ENCODE measurements at places on chromosomes 3 and 15.
A peak's percentile ranks its signal among the peaks of the same experiment; 100 is the strongest.

- no peak for DNase-seq
Observed at GRCh38 chr3:24162929-24163328, 217.8 kb downstream of the NR1D2 start.

GRCh38 chr3:12267376-12268030, 21.4 kb upstream of the PPARG start:
- no peak for DNase-seq

- no peak for DNase-seq
Observed at GRCh38 chr15:43219929-43220928, 589 bp downstream of the EPB42 start.

GRCh38 chr15:69125236-69125635, 35.2 kb upstream of the GLCE start:
- DNase-seq: no peak

DNA sequence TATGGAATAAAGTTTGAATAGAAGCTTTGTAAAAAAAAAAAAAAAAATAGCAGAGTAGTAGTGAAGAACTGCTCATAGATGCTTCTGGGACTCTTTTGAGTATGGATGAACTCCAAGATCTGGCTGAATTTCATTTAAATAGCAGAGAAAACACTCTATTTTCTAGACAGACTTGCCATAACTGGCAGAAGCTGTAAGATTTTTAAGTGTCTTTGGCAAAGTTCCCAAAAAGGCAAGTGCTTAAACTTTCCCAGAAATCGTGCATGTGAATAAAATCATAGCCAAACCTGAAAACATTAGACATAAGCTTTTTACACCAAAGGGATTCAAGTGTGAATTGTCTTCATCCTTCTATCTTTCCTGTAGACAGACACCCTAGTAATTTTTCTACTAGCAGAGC, 110.3 kb upstream of the MITF start:
- DNase-seq: no peak

DNA sequence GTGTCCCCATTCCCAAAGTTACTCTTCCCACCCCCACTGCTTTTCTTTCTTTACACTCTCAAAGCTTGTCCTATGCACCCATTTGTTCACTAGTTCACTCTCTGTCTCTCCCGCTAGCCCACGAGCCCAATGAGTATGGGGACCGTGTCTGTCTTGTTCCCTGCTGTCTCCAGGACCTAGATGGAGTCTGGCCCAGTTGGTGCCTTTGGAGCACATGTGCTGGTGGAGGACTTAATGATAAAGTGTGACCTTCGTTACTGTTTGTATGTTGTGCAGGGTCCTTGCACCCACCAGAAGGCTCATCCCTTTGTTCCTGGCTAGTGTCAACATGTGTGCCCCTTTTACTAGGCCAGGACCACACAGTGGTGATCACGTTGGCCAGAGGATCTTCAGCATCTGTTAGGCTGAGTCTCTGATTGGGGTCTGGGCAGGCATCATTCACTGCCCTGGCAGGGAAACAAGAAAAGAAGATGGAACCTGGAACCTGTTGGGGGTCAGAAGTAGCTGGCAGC, 7.4 kb downstream of the CISH start:
- no peak for DNase-seq

DNA sequence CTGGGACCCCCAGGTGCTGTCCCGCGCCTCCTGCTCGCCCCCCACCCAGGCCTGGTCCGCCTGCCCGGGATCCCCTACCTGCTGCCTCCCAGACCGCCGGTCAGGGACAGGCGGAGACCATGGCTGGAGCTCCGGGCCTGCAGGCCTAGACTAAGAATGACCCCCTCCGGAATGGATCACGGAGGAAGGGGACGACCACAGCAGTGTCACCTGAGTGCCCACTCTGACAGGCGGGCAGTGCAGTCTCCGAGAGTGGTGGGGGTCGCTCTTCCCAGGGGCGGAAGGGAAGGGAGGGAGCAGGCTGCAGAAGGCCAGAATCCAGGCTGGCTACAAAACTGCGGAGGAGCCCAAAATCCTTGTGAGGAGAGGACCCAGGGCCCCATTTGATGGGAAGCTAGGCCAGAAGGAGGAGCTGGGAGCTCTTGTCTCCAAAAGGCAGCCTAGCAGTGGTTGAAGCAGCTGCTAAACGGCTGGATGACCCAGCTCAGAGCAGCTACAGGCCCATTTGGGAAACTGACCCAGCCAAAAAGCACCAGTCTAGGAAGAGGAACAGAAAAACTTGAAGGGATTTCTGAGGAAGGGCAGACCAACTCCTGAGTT, 908 bp upstream of the RAB43 start:
- DNase-seq: no peak

GRCh38 chr3:15287565-15288330, 44.6 kb downstream of the SH3BP5 start:
- DNase-seq: no peak

- peak; percentile 37 for DNase-seq
Observed at GRCh38 chr3:179750720-179751328, 98.0 kb downstream of the USP13 start.

DNA sequence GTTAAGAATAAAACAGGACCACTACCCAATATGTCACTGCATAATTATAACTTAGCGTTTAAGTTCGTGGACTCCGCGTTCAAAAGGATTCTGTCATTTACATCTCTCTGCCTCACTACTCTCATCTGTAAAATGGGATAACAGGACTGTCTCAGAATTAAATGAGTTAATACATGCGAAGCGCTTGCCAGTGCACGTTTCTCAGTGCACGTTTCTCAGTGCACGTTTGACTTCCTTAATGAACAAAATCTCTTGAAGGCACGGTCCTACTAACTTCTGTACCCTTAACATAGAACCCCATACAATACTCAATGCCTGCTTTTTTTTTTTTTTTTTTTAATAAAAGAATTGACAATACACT, 499 bp downstream of the RABL3 start:
- DNase-seq: no peak

- DNase-seq: no peak
Observed at GRCh38 chr15:96037584-96037983, 292.9 kb upstream of the NR2F2 start.

DNA sequence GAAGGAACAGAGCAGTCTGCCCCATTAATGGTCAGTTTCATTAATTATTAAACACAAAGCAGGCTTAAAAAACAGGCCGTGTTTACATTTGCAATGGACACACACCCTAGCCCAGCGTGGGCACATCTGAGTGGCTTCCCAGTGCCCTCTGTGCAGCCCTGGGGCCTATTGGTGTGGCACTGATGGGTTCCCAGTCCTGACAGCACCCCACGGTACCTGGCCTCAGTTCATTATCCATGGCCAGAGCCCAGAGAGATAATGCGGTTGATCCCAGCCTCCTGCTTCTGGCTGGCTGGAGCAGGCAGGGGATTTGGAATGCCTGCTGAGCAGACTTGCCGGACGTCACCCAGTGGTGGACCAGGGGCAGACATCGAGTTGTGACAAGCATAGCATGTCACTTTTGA, 110.5 kb upstream of the ABHD17C start:
- DNase-seq: peak; percentile 23

- DNase-seq: no peak
Observed at GRCh38 chr3:122676759-122677158, 3.9 kb upstream of the PARP14 start.

DNA sequence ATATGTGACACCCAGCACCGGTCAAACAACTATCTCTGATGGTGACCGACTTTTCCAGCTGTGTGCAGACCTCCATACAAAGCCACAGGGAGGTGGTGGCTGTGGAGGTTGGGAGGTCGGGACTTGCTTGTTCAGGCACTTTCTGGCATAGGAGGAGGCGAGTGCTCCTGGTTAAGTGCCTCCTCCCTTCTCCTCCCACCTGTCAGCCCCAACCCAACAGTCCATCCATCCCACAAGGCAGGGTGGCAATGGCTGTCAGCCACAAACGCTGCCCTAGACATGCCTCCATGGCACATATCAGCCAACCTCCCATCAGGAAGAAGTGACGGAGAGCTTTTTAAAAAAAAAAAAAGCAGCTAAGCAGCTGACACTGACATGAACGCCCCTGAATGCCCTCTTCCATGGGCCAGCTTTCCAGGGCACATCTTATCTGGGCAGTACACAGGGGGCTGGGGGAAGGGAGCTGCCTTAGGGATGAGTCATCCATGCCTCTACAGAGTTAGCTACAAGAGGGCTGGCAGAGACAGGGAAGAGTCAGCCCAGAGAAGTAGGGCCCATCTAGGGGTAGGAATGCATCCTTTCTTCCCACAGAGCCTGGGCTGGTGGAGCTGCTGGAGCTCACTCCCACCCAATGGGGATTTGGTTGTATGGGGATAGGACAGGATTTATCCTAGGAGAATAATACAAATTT, 41.2 kb downstream of the CCDC12 start:
- DNase-seq: peak; percentile 89

GRCh38 chr3:46284981-46285683, 42.9 kb downstream of the CCR3 start:
- no peak for DNase-seq

GRCh38 chr3:58539626-58540025, 2.6 kb upstream of the ACOX2 start:
- no peak for DNase-seq

- DNase-seq: no peak
Observed at GRCh38 chr3:108008106-108008505, 82.7 kb downstream of the CD47 start.

DNA sequence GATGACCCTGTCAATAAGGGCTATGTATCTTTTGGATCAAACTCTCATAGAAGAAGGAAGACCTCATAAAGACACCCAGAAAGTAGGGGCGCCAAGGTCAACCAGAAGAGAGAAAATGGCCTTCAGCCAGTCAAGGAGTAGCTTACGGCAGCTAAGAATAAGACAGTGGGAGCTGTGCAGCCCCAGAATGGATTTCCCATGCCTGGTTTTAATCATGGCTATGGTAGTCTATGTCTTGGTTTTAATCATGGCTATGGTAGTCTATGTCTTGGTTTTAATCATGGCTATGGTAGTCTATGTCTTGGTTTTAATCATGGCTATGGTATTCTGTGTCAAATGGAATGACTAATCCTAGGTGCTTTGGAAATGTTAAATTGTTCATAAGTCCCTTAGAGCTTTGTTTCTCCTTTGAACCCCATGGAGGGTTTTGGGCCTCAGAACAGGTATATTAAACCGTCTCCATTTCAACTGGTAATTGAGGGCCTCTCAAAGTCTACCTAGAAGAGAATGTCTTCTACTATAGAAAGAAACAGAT, 742.0 kb upstream of the CFAP20DC start:
- no peak for DNase-seq

- no peak for DNase-seq
Observed at GRCh38 chr3:139287557-139287956, 56.3 kb upstream of the MRPS22 start.

GRCh38 chr15:40357723-40358470, at the start of gene DISP2:
TSS of gene DISP2 (plus strand) at chr15:40358219. CDS start at chr15:40358322, 103 bp downstream.
- peak; percentile 76 for DNase-seq

DNA sequence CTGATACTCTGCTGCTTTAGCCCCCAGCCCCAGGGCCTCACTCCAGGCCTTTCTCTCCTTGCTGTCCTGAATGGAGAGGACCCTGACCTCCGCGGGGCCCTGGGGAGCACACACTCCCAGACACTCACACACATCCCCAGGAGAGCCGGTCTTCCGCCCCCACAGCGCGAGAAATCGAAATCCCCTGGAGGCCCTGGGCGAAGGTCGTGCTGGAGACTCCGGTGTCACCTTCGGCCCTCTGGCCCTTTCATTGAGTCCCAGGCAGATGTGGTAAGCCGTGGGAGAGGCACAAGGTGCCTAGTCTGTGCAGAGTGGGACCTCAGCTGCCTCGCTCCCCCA, 848 bp upstream of the GOLGA8B start:
- DNase-seq: no peak

GRCh38 chr3:31064021-31064420, 169.6 kb upstream of the GADL1 start:
- no peak for DNase-seq

DNA sequence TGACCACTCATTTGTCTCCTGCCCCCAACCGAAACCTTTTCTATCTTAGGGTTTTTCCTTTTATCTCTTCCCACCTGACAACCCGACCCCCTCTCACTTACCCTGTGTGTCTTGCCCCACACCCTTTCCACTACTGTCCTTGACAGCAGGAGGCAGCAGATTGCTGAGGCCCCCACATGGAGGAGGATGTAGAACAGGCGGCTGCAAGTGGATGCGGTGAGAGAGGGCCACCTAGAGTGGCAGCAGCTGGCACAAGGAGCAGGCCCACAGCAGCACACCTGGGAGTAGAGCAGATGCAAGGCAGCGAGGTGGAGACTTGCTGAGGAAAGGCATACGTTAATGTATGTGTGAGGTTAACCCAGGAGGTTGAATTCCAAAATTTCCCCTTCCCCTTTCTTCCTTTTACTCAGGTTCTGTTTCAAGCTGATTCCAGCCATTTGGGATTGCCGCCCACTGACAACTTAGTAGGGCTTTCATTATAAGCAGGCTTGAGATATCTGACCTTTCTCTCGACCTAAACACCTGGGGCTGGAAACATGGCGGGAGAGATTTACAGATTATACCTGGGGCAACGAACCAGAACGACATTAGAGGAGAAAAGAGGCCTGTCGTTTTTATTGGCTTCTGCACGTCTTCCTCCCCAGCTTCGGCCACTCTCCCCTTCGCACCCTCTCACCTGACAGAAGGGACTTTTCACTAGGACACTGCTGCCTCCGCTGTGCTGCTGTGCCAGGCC, 643 bp downstream of the SERINC4 start:
- no peak for DNase-seq

DNA sequence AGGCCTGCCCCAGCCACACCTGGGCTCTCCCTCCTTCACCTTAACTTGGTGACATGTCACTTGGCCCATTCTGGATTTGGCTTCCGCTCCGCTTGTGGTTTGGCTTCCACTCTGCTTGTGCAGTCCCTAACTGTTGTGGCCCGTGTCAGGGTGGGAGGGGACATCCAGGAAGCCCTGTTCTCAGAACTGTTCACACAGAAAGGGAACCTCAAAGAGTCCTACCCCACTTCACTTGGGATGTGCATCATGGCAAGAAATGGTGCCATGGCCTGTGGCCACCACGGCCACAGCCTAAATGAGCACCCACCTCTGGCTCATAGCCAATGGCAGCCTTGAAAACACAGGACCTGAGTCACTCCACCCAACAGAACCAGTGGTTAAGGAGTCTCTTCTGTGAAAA, 63.4 kb downstream of the CYP19A1 start:
- no peak for DNase-seq

GRCh38 chr15:47924381-47924780, 196.4 kb upstream of the SLC24A5 start:
- no peak for DNase-seq
